ENCODE measurements at places on chromosomes 4 and X.
A peak's percentile ranks its signal among the peaks of the same experiment; 100 is the strongest.

DNA sequence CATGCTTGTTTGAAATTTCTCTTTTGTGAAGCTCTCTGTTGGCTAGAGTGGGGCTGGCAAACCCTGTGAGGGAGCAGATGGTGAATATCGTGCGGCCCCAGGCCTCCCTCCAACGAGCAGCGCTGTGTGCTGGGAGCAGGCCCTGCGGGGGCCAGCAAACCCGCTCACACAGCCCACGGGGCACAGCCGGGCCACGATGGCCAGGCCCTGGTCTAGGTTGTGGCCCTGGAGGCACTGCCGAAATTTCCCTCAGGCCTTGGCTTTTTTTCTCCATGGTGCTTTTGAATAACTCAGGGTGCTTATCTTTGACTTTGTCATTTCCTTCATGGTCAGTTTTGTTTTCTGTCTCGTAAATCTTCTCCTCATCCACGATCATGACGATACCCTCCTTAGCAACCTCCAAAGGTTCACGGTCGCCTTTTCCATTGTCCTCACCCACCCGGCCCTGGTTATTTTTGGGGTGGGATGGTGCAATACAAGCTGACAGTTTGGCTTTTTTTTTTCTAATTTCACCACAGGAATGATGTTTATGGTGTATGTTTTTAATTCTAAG is 20.7 kb downstream of the PCGF3 start:
- no peak for DNase-seq

GRCh38 chr4:3074846-3075651 is 568 bp downstream of the HTT start:
- peak; percentile 30 for DNase-seq

DNA sequence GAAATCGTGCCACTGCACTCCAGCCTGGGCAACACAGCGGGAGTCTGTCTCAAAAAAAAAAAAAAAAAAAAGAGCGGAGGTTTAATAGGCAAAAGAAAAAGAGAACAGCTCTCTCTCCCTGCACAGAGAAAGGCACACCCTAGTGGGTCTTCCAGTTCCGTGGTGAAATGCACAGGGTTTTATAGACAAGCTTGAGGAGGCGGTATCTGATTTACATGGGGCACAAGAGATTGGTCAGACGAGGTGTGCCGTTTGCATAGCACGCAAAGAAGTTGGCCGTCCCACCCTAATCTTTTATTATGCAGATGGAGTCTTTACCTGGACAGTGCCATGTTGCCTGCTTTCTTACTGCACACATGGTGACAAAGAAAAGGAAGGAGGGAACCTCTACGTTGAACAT is 33.5 kb upstream of the REST start:
- no peak for DNase-seq

DNA sequence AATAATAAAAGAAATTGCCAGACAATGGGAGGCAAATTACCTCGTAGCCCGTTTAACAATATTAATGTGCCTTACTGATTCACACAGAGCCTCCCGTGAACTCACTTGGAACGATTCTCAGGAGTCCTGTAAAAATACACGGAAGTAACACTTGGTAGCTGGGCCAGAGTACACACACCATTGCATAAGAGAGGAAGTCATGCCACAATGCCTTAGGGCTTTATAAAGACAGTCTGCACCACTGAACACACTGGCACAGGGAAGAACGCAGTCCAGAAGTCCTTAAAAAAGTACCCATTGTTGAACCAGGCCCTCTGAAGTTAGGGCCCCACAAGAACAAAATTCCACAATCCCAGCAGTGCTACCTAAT is 15.1 kb downstream of the SLC2A9 start:
- DNase-seq: no peak

- no peak for DNase-seq
Measured at GRCh38 chrX:73863852-73864251, 300.9 kb downstream of the CHIC1 start.

DNA sequence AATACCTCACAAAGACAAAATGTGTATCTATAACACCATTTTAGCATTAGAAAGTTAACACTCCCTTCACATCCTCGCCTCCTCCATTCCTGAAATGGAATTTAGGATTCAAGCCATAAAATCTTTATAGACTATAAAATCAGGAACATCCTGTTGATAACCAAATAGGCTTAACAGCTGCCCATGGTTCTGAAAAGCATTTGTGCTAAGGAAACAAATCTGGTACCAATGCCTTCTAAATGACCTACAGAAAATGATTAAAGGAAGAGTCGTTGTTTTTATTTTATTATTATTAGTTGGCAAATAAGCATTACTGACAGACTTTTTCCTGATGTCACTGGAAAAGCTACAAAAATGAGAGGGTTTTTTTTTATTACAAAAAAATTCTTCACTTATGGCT is 79.8 kb downstream of the PAPSS1 start:
- DNase-seq: no peak

DNA sequence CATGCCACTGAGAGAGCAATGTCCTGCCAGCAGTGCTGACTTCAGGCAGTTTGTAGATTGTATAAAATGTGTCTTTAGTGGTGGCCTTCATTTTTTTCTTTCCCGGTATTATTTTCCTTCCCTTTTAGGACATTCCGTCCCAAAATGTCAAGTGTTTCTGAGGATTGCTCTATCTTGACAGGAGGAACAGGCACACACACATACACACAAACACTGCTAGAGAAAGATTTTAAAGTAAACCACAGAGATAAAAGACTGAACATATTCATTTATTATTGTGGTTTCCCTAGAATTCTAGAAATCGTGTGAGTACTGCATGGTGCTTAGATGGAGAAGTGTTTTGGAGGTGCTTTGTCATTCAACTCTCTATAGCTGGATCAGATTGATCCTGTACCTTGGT is 111.9 kb downstream of the GABRB1 start:
- DNase-seq: no peak

GRCh38 chr4:12703036-12703435 is 781.1 kb downstream of the RAB28 start:
- no peak for DNase-seq

DNA sequence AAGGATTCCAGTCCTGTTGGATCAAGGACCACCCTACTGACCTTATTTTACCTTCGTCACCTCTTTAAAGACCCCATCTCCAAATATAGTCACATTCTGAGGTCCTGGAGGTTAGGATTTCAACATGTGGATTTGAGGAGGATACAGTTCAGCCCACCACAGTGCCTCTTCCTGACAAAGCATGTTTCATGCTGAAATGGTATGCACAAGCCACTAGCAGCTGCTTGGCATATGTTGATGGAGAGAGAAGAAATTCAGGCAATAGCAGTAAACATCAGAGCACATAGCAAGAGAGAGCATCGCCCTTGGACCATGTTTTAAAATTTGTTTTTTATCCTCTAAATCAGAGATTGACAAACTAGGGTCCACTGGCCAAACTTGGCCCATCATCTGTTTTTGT is 172.1 kb downstream of the PRKX start:
- no peak for DNase-seq

GRCh38 chr4:123260653-123261052 is 135.9 kb upstream of the SPRY1 start:
- DNase-seq: no peak

DNA sequence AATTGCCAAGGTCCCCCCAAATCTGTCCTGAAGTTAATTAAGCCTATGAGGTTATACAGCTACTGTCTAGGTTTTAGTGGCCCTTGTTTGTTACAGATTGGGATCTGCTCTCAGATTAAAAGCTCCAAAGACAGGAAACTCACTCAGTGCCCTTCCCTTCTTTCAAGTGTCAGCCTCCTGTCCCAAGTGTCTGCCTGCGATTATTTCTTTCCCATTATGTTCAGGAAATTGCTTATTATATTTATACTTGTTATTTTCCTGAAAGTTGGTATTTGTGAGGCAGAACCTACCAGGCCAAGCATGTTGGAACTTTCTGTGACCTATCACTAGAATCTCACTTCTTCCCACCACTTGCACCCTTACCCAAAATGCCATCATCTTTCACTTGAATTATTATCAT is 173.2 kb downstream of the AREG start:
- DNase-seq: no peak

DNA sequence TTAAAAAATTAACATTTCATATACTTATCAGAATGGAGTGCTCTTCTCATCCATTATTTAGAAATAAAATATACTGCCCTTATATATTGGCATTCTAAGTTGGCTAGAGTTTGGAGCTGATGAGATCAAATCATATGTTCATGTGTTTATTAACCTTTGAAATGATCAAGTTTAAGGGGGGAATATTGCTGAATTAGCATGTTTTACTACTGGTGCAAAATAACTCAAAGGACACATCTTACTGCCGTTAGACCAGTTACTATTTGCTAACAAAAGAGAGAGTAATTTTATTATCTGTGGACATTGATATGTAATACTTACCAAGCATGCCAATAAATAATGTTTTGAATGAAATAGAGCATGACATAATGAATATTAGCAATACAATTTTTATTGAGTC is 901.0 kb downstream of the CCSER1 start:
- DNase-seq: no peak

- no peak for DNase-seq
Measured at GRCh38 chr4:143961075-143961474, 55.7 kb upstream of the GYPE start.

- DNase-seq: no peak
Measured at GRCh38 chrX:152912106-152912505, 14.2 kb downstream of the ZNF185 start.

DNA sequence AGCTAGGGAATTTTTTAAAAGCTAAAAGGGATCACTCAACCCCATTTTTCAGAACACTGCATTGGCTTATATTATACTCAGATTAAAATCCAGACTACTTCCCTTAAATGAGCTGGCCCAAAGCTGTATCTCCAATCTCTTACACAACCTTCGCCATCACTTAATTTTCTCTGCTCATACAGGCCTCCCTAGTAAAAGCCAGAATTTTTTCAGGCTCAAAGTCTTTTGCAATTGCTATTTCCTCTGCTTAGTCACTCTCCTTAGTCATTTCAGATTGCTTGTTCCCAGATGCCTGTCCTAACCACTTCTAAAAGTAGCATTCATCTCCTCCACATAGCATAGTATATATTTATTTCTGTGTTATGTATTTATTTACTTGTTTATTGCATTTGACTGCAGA is 1587.9 kb upstream of the ADGRL3 start:
- no peak for DNase-seq

- DNase-seq: no peak
Measured at GRCh38 chr4:67659065-67659464, 41.9 kb downstream of the UBA6 start.

- DNase-seq: no peak
Measured at GRCh38 chr4:65083076-65083475, 587.2 kb downstream of the EPHA5 start.

DNA sequence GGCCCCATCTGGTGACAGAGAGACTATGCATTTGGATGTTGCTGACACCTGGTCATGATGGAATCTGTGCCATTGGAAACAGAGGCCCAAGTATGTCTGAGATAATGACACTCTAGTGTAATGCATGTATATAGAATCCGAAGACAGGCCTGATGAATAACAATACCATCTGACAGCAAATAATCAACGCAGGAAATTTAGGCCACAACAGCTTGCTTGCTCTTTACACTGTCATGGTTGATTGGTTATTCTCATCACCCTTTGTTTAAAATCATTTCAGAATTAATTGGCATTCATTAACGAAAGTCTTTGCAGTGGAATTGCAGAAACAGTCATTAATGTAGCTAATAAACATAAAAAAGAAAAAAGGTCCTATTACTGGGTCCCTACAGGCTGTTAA is 194.8 kb downstream of the AFF2 start:
- DNase-seq: no peak

- no peak for DNase-seq
Measured at GRCh38 chr4:19675172-19675811, 576.4 kb upstream of the SLIT2 start.

- no peak for DNase-seq
Measured at GRCh38 chr4:20203508-20203907, 48.2 kb upstream of the SLIT2 start.

- no peak for DNase-seq
Measured at GRCh38 chr4:146023334-146023967, 84.8 kb upstream of the ZNF827 start.

DNA sequence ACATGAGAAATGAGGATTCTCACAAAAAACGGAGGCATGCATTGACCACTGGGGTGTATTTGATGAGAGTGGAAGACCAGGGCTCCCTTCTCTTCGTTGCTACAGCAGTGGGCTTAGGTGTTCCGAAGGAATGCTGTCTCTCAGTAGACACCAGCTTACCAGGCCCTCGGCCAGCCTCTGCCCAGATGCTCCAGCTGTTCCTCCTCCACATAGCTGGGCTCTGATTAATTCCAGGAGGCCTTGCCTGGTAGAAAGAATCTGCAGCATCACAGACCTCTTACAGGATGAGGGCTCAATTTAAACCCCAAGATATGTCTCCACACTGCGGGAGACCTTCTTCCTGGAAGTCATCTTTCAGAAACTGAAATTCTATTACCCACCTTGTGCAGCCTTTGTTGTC is 346.6 kb upstream of the TENM3 start:
- DNase-seq: no peak

- DNase-seq: no peak
Measured at GRCh38 chr4:177308847-177309521, 690 bp upstream of the NEIL3 start.

GRCh38 chrX:15207384-15207783 is 62.5 kb downstream of the ASB9 start:
- no peak for DNase-seq

DNA sequence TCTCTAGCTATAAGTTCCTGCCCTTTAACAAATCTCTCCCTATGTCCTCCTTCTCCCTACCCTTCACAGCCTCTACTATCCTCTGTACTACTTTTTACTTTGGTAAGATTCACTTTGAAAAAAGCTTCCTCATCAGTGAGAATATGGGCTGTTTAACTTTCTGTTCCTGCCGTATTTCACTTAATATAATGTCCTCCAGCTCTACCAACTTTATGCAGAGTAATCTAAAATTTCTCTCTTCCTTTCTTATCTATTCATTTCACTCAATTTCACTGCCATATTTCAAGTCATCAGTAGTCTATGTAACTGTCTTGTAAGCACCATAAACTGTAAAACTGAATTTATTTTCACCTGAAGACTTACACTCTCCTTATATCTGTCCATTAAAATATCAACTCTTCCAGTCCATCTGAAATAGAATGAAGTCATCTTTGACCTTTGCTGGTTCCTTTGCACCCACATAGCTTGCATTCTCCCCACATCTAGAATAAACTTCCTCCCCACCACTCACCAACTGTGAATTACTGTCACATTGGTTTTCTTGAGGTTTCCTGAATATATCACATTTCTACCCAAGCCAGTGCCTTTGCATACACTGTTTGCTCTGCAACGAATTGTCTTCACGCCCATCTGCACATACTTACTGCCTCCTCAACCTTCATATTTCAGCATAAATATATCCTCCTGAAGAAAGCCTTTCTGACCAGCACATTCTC is 54.6 kb downstream of the ARAP2 start:
- no peak for DNase-seq

DNA sequence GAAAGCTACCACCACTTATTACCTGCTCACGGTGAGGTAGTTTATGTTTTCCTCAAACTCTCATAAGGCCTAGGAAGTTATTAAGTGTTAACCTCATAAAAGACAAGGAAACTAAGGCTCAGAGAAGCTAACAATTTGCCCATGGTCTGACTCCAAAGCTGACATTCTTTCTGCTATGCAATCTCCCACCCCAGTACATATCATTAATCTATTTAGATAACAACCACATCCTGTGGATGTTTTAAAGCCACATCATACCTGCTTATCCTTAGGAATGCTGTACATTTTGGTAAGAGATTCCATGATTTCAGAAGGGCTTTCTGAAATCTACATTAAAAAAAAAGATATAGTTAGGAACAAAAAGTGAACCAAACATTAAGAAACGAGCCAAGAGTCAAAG is 55.4 kb downstream of the HUWE1 start:
- DNase-seq: no peak

All from effector CD4-positive, alpha-beta T cell (primary cell).